ENCODE measurements at places on chromosomes 7 and 10.

GRCh38 chr7:117362294-117362888, 39.5 kb upstream of the WNT2 start:
- no peak for DNase-seq

DNA sequence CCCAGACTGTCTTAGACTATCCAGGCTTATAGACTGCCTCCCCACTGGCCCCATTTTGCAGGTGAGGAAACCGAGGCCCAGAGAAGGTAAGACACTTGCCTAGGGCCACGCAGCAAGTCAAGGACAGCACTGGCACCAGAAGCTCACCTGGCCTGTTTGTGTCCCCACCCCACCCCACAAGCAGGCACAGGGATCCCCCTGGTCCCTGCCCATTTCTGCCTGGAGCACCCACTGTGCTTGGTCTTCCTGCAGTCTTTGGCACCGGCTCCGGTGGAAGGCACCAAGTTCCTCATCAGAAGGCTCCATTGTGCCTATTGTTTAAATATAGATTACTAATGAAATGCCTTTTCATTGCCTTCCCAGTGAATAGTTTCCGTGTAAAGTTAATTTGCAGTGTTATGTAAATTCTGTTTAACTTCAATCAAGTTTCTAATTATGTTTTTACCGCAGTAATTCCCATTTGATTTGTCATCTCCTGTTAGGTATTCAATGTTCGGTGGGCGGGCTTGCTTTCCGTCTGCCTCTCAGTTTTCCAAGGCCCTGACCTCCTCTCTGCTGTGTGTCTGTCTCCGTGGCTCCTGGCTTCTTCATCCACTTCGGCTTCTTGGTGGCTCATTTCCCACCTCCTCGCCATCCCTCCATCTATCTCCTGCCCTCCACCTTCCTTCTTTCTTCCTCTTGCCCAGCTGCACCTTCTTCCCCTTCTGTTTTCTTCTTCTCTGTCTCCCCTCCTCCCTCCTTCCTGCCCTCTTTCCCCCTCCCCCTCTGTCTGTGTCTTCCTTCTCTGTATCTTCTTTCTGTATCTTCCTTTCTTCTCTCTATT, 75.8 kb downstream of the ZMIZ1 start:
- DNase-seq = no peak

GRCh38 chr10:51224671-51225161, 150.4 kb downstream of the PRKG1 start:
- no peak for DNase-seq

DNA sequence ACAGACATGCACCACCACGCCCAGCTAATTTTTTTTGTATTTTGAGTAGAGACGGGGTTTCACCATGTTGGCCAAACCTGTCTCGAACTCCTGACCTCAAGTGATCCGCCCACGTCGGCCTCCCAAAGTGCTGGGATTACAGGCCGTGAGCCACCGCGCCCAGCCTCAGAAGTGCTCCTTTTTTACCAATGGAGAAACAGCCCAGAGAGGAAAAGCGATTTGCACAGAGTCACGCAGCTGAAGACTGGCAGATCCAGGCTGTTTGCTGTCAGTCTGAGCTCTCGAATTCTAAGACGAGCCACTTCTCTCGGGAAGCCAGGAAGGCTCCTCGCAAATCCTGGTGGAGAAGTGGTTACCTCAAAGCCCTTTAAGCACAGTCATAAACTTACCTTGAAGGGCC, 57.4 kb upstream of the SDK1 start:
- DNase-seq = no peak

- DNase-seq = no peak
Measured at GRCh38 chr10:103188853-103189252, 4.2 kb downstream of the NT5C2 start.

- no peak for DNase-seq
Measured at GRCh38 chr7:117907049-117907640, 33.9 kb upstream of the CTTNBP2 start.

GRCh38 chr7:25485026-25485425, 256.7 kb upstream of the NPVF start:
- no peak for DNase-seq

GRCh38 chr7:136976504-136977251, 108.2 kb downstream of the CHRM2 start:
- no peak for DNase-seq

- DNase-seq = no peak
Measured at GRCh38 chr7:151091431-151091830, 5.2 kb downstream of the AGAP3 start.

GRCh38 chr7:75599244-75599781, 107.2 kb downstream of the SPDYE5 start:
- no peak for DNase-seq

DNA sequence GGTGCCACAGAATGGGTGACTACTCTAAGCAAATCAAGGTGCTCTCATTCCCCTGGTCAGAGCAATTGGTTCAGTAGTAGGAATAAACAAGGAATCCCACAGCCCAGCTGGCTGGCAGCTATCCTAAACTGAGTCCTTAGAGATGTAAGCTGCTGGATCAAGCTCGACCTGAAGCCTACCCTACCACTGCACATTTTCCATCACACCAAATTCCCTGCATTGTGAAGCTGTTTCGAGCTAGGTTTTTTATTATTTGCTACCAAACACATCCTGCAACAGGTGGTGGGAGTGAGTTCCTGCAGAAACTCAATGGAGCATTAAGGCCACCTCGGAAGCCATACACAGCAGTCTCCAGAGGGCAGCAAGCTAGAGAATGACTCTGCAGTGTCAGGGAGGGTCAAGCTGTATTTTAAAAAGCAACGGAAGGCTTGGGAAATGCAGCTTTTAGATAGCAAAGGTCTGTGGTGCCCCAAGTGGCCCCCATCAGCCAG, 33.7 kb upstream of the TNRC18 start:
- no peak for DNase-seq

DNA sequence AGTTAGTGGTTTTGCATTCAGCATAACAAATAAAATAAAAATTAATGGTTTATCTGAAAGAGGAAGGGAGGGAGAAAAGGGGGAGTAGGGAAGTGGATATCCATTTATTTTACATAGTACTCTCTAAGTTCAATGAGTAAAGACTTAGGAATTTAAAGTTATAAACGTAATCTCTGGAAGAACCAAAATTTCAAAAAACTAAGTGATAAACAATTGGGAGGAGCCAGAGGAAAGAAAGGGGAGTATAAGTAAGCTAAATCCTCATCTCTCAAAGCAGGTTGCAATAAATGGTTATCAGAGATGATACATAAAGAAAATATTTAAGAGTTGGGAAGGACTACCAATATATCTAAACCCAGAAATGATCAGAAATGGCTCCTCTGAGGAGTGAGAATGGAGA, 46.4 kb downstream of the ANK3 start:
- DNase-seq = no peak

Data from cardiac septum (tissue), 1 donor.